ENCODE measurements at places on chromosomes 6 and 20.
A peak's percentile ranks its signal among the peaks of the same experiment; 100 is the strongest.

DNA sequence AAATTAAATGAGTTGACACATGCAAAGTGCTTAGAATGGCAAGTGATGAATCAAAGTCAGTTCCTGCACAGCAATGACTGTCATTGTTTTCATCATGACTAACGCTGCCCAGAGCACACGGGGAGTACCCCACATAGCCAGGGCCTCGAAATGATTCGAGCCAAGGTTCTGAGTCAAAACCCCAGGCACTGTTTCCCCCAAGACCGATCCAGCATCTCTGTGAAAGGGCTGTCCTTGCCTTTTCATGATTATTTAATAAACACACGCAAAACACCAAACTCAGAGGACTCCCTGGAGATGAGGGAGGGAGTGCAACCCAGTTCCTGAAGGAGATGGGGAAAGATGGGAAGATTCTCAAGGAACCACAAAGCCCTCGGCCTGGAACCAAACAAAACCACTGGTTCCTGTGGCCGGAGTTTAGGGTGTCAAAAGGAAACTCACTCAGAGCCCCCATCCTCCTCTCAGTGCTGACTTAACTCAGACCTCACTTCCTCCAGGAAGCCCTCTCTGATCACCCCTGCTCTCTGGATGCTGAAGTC, 3.8 kb downstream of the PREX1 start:
- DNase-seq: peak; percentile 87

DNA sequence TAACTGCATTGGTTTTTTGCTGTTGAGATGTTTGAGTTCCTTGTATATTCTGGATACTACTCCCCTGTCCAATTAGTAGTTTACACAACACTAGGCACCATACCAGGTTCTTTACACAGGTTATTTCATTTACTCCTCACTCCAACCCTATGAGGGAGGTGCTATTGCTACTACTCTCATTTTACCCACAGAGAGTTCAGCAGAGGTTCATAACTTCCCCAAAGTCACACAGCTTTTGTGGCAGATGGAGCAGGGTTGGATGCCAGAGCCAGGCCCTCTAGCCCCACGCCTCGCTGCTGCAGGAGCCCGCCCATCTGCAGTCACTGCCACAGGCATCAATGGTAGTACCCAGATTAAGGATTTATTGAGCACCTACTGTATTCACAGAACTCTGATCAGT, 61.7 kb upstream of the MAP3K4 start:
- no peak for DNase-seq

DNA sequence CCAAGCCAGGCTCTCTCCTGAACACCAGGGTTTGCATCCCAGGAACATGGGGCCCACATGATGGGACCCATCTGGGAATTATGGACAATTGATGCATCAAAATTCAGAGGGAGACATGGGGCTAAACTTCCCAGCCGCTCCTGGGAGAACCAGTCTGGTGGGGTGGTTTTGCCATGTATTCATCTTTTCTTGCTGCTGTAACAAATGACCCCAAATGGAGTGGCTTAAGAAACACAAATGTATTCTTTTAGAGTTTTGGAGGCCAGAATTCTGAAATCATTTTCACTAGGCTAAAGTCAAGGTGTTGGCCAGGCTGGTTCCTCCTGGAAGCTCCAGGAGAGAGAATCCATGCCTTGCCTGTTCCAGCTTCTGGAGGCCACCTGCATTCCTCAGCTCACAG, 6.5 kb downstream of the SLC13A3 start:
- no peak for DNase-seq

GRCh38 chr20:35767683-35768481, 3.9 kb upstream of the PHF20 start:
- DNase-seq: peak; percentile 44

- peak; percentile 61 for DNase-seq
These were observed 2.6 kb upstream of the GPSM3 start for GRCh38 chr6:32194825-32195651.

GRCh38 chr6:144134176-144134575, 16.1 kb upstream of the STX11 start:
- DNase-seq: peak; percentile 54

- DNase-seq: no peak
These were observed 277.8 kb downstream of the EPM2A start for GRCh38 chr6:145457556-145457955.
